Transverse colon (tissue), 4 donors: ENCODE measurements at places on chromosomes 7 and 10.

DNA sequence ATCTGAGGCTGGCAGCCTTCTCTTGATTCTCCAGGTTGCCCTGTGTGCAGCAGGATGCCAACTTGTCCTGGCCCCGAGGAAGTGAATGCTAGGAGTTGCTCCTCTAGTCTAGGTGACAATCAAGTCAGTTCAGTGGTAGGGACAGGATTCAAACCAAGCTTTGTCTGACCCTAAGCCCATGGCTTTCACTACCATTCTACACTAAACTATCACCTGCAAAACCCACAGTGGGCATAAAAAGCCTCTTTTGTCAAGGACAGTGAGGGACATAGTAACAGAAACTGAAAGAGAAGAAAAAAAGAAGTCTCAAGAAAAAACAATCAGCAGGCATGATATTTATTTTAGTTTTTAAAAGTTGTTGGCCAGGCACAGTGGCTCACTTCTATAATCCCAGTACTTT lies 33.5 kb downstream of the KCNMA1 start:
- DNase-seq = no peak

- DNase-seq = no peak
These were observed 54.2 kb upstream of the SVIL start for GRCh38 chr10:29689001-29689400.

- DNase-seq = no peak
These were observed 147.0 kb downstream of the TCF7L2 start for GRCh38 chr10:113097036-113097435.

DNA sequence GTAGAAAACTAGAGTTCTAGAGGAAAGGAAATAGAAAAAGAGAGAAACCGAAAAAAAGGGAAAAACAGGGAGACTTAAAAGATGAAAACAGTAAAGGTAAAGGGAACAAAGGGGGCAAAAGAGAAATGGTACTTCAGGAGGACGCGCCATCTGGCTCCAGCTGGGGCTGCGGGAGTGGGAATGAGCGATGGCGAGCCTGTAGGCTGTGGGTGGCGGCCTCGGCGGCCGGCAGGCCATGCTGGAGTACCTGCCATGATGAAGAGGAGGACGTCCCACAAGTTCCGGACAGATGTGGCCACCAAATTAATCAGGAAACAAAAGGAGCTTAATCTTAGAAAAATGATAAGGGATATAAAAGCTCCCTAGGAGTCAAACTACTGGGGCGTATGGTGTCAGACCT lies 21.7 kb upstream of the PHYH start:
- DNase-seq = no peak

DNA sequence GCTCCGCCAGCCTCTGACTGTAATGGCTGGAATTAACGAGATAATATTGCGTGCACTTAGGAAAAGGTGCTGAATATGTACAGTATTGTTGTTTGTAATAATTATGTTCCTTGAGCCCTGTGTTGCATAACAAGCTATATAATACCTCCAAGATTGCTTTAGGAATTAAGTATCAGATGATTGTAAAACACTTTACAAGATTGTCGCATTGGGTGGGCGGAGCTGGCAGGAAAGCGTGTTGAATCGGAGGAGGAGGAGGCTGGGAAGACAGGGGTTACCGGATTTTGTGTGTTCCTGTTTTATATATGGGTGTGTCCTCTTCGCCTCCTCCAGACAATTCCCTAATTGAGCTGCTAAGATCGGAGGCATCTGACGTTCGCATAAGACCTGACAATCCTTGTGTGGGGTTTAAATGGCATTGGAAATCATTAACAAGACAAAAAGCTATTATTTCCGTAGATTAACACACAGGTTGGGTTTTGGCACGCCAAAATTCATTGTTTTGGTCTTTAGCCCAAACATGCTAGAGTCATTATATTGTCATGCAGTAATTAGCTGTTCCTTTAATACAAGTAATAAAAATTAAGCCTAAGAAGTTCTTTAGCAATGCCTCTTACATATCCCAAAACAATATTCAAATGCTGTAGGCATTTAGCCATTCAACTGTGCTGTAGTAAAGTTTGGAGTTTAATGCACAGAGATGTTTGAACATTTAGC lies 192.9 kb upstream of the SH2B2 start:
- DNase-seq = peak; percentile 57

DNA sequence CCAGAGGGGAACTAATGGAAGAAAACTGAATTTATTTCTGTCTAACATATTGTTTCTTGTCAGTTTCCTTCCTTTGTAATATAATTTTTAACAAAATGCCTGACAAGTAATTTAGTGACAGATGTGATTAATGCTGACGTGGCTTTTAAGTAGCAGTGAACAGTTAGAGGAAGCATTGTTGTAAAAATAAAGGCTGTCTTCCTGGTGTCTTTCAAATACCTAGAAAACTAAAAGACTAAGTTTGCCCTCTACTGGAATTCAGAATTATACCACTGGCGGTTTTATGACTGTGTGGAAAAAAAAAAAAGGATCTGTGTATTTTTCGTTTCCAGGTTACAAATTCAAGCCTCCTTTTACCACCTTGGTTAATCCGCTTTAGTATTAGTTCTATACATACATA lies 217.1 kb upstream of the DPP6 start:
- DNase-seq = no peak

DNA sequence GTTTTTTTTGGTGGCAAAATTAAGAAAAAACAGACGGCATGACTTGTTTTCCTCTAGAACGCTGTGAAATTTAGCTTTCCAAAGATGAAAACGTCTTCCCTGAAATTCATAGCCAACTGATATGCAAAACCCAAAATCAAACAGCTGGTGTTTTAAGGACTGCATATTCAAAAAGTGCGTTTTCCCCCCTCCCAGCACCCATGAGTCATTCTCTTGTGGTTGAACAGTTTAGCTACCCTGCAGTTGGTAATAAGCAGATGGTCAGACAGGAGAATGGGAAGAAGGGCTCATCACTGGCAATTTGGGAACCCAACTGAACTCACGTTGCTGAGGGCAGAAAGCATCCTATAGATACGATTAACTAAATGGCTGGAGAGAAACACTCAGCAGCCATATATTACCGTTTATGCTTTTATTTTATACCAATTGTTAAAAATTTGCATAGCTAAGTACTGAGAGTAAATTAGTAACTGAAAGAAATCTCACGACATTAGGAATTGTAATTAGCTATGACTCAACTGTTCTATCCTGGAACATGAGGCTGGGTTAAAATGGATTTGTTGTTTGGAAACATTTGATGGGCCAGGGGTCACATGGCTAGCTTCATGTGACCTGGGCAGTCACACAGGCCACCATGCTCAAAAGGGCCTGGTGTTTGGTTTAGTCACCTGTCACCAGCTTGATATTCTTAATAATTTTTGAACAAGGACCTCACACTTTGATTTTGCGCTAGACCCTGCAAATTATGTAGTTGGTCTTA lies 343.1 kb downstream of the PHTF2 start:
- no peak for DNase-seq

DNA sequence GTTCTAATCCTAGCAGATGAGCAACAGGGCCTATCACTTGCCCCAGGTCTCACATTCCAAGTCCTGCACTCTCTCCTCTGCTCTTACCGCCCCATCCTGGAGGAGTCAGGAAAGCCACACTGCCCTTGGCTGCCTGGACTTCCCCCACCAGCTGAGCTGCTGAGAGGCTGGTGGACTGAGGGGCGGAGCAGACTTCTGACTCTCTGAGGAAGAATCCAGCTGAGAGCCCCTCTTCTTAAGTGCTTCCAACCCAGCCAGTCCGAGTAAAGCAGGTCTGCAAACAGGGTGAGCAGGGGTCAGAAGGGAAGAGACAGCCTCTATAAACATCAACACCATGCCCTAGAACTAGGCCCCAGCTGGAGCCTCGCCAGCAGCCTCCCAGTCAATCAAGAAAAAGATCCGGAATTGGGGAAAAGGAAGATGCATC lies 92.4 kb upstream of the TMEM72 start:
- no peak for DNase-seq

GRCh38 chr10:110994406-110995086 lies 75.1 kb downstream of the SHOC2 start:
- no peak for DNase-seq

- DNase-seq = no peak
These were observed 28.5 kb downstream of the NPS start for GRCh38 chr10:127577376-127578258.

GRCh38 chr7:107118109-107118900 lies 50.5 kb upstream of the HBP1 start:
- DNase-seq = no peak

- DNase-seq = no peak
These were observed 9.5 kb upstream of the TSGA13 start for GRCh38 chr7:130695840-130696239.

DNA sequence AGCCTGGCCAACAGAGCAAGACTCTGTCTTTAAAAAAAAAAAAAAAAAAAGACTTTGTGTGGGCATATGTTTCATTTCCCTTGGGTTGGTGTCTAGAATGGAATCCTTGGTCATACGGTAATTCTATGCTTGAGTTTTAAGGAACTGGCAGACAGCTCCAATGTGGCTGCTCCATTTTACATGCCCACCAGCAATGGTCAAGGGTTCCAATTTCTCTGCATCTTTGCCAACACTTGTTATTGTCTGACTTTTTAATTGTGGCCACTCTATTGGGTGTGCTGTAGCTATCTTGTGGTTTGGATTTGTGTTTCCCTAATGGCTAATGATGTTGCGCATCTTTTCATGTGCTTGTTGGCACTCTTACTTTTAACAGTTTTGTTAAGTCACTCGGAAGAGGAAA lies 57.6 kb downstream of the BRI3 start:
- DNase-seq = no peak

- DNase-seq = no peak
These were observed 17.8 kb upstream of the ERCC6 start for GRCh38 chr10:49556723-49557122.

- DNase-seq = peak; percentile 1
These were observed 70.9 kb downstream of the MYL10 start for GRCh38 chr7:101557978-101558741.

DNA sequence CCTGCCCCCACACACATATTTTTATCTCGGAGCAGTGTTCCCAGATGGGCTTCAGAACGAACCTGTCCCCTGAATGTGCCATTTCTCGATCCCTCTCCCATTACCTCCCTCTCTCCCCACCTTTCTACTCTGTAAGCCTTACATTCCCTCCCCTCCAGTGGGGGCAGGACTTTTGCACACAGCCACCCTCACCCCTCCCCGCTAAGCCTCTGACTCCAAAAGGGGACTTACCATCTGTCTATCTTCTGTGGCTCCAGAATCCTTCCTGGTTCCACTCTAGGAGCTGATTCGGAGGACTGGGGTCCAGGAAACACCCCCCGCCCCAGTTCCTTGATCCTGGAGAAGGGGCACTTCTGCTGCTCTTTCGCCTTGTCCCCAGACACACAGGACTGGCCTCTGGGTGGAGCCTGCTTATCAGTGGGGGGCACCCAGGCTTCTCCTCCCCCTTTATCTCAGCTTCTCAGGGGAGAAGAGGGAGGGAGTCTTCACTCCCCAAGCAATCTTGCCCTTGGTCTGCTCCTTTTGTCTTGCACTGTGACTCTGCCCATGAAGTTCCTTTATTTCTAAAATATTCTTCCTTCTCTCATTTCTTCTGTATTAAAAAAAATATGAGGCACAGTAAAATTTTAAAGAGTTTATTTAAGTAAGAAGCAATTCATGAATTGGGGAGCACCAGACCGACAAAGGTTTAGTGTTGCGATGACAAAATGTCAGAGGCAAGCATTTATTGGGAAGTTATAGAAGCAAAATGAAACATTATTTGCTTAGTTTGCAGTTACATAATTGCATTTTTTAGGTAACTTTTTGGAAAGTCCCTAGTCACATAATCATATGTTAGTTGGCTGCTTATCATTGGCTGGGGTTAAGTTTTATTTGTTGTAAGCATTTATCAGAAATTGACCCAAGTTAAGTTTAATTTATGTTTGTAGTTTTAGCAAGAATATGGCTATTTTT lies at the start of gene KEL:
Gene KEL, minus strand, starts transcription at position 391 of the 954 bp plus-strand sequence. Its CDS starts 157 bp downstream, at position 234.
- DNase-seq = no peak

- DNase-seq = no peak
These were observed 191.3 kb upstream of the KAT6B start for GRCh38 chr10:74634995-74635536.

GRCh38 chr10:113498997-113499396 lies 53.9 kb upstream of the HABP2 start:
- no peak for DNase-seq

DNA sequence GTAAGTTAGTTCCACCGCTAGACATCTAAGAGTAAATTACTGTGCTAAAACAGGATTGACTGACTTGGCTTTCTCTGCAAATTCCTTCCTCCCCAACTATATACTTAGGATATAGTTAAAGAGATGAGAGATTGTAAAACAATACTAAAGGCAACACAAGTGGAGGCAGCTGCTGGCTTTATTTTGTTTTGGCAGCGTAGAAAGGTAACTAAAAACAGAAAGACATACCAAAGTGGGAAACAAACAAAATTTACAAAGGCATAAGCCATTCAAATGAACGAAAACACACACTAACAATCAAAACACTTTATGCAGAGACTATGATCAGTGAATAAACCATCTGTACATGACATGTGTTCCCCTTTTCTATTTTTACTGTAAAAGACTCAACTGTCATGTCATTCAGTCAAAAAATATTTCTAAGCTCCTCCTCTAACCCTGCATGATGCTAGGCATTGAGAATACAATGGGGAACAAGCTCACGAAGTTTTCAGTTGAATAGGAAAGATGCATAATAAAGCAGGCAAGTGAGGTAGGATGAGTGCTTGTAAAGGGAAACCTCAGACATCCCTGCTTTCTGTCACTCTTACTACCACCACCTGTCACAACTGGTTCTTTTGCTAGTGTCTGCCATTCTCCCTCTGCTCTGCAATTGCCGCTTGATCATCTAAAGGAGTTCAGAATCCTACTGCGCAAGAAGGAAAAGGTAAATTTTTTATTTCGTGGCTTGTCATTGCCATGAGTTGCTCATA lies 64.2 kb upstream of the COL1A2 start:
- no peak for DNase-seq

DNA sequence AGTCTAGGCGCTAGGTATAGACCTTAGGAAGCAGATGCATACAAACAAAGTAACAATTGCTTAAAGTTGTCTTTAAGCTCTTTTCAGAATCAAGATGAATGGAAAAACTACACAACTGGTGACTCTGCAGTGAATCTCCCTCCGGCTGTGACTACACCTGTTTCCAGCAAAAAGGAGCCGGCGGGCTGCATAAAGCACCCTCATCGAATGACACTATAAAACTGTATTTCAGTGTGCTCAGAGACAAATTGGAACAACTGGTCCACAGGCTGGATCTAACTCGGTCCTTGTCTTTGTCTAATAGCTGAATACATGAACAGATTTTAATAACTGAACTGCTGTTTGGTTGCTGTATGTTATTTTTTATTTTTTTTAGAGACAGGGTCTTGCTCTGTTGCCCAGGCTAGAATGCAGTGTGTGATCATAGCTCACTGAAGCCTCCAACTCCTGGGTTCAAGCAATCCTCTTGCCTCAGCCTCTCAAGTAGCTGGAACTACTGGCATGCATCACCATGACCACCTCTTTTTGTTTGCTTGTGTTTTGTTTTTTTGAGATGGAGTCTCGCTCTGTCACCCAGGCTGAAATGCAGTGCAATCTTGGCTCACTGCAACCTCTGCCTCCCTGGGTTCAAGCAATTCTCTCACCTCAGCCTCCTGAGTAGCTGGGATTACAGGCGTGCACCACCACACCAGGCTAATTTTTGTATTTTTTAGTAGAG lies 64.2 kb upstream of the SVIL start:
- no peak for DNase-seq
